ENCODE measurements at places on chromosomes 4 and X.

GRCh38 chr4:145554691-145555090 is 64.5 kb upstream of the MMAA start:
- no peak for DNase-seq

- DNase-seq = no peak
Measured at GRCh38 chr4:111269439-111269838, 646.6 kb upstream of the PITX2 start.

DNA sequence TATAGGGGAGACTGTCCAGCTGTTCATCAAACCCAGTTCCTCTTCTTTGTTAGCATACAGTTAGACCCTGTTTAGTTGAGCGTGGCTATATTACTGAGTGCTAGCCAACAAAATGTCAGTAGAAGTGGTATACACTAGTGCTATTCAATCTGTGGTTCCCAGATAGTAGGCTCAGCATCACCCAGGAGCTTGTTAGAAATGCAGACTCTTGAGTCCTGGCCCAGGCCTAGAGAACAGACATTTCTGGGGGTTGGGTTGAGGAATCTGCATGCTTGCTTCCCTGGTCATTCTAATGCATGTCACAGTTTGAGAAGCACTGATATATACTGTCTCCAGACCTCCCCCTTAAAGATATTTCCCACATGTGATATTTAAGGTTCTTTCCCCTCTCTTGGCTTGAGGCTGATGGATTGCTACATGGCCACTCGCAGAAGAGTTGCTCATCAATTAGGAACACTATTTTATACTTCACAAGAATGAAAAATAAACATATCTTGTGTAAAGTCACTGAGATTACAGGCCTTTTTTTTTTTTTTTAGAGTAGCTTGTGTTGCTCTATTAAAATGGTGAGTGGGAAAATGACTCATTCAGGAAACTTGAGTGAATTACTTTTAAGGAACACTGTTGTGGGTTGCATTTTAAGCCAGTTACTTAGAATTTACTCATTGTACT is 289.0 kb downstream of the STIM2 start:
- no peak for DNase-seq

DNA sequence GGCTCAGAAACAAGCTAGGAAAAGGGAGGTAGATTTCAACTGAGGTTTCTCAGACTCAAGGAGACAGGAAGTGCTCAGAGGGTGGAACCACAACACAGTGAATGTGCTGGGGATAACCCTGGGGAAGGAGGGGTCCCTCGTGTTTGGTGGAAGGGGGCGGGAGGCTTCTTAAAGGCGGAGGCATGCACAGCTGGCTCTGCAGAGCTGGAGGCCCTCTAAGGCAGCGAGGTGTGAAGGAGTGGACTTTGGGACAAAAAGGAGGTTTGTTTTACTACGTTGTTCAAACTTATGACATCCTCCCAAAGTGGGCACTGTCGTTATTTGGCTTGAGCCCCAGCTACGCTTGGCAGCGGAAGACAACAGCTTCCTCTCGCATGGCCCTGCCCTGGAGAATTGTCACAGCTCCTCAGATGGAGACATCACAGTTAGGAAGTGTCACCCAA is 21.7 kb upstream of the MTM1 start:
- DNase-seq = no peak

DNA sequence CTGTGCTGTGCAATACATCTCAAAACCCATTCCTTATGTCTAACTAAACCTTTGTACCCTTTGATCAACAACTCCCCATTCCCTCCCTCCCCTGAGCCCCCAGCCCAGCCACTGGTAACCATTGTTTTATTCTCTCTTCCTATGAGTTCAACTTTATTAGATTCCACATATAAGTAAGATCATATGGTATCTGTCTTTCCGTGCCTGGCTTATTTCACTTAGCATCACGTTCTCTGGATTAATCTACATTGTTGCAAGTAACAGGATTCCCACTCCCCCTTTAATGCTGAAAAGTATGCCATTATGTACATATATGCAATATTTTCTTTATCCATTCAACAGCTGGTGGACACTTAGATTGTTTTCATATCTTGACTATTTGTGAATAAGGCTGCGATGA is 119.4 kb downstream of the RNF150 start:
- DNase-seq = no peak

DNA sequence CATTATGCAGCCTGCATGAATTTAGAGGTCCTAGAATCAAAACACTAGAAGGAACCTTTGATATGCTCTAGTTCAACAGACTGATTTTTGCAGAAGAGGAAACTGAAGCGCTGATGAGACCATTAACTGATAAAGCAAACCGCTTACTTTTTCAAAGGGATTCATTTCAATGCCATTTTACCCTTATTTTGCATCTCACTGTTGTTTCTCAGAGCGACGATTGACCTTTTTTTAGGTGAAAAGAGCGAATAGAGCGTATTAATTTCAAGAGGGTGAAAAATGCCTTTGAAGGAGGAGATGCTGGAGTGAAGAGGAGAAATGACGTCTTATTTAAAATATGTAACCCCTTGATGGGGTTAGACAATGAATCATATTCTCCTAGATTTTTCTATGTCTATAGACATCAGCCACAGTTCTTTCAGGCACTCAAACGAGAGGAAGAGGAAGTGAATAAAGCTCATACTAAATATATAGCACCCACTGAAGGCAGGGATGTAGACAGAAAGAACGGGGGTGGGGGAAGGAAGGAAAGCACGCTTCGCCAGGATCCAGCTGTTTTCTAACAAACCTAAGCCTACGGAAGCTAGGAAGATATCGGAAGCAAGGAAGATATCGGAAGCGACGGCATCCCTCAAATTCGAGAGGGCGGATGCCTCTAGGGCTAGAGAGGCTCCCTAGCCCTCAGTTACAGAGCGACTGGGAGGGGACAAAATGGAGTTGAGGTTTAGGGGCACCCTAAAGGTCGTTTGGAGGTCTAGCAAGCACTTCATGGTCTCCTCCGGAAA is 848 bp downstream of the ACSL4 start:
- DNase-seq = peak; percentile 66

GRCh38 chr4:162010362-162010761 is 153.4 kb downstream of the FSTL5 start:
- DNase-seq = no peak
